BJ (cell line): ENCODE measurements at places on chromosomes 2 and 18.

GRCh38 chr2:4745056-4745991, 946.9 kb upstream of the SOX11 start:
- no peak for DNase-seq

DNA sequence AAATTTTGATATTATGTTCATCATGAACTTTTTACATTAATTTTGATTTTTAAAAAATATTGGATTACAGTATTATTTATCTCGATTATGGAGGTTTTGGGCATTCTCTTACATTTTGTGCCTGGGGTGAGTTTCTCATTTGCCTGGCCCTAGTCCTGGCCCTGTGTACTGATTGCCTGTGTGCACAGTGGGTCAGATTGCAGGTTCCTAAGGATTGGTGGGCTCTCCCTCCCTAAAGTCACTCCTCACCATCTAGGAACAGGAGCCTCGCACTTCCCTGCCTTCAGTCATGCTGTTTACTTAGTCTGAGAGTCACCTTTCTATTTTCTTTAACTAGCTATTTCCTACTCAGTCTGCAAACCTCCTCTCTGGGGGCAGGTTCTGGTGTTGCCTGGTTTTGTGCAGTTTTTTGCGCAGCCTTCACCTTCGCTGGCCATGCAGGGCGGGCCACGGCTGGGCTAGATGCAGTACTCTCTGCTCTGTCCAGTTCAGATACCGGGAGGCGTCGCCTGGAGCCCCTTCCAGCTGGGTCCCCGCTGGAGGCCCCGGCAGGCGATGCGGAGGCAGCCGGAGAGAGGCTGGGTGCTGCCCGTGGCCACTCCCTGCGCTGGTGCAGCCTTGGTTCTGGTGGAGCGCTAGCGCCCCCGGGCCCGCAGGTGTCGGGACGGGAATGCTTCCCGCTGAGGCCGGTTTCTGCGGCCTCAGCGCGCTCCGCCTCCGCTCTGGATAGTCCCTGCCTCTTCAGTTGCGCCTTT, 23.3 kb upstream of the MC5R start:
- DNase-seq: no peak

DNA sequence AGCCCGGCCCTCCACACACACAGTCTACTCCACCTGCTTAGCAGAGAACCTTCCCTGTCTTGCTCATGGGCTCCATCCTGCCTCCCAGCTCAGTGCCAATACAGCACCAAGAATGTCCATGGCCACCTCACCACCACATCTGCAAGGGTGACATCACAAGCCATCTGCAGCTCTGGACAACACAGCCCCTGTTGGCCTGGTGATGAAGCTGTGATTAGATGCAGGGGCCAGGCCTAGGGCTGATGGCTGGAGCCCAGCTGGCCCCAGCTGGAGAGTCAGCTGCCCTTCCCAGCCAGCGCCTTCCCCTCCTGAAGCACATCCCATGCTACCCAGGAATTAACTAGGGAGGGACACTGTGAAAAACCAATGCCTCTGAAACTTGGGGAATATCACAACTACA, 91.1 kb downstream of the TTC32 start:
- DNase-seq: no peak

- no peak for DNase-seq
Observed at GRCh38 chr2:174438146-174438886, 42.8 kb downstream of the SCRN3 start.

DNA sequence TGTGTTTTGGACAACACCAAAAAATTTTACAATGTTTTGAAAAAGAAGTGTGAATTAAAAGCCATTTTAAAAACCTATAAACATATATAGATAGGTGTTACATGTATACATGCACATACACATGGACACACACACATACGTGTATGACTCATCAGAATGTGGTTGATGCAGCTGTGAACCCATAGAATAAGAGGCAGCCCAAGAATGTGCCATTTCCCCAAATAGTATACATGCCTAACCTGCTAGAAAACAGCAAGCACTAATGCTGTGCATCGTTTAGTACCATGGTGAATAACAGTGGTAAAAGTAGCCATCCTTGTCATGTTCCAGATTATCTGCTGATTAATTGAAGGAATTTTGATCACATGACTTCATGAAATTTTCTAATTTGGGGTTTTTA, 149.0 kb downstream of the DSEL start:
- DNase-seq: no peak

GRCh38 chr2:210399440-210400041, 77.0 kb downstream of the LANCL1 start:
- no peak for DNase-seq

- DNase-seq: no peak
Observed at GRCh38 chr2:162232671-162233070, 10.6 kb downstream of the FAP start.

DNA sequence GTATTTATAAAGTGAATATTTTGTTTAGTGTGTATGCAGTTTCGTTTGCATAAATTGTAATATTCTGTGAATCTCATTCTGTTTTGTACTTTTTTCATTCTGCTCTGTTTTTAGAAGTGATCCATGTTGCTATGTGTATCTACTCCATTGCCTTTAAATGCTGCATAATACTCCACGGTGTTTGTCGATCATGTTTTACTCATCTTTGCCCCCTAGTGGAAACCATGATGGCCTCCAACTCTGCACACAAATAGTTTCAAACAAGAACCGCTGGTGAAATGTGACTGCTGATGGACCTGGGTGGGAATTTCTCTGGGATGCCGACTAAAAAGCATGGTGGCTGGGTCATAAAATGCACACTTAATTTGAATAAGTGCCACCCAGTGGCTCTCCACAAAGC, 32.0 kb upstream of the SKOR2 start:
- no peak for DNase-seq

- no peak for DNase-seq
Observed at GRCh38 chr2:224442071-224442967, 40.4 kb upstream of the FAM124B start.

- DNase-seq: no peak
Observed at GRCh38 chr2:68318914-68319397, 793 bp downstream of the CNRIP1 start.

GRCh38 chr2:36818542-36818941, 122.0 kb downstream of the VIT start:
- DNase-seq: no peak

- no peak for DNase-seq
Observed at GRCh38 chr2:173353556-173353955, 1.1 kb upstream of the CDCA7 start.

DNA sequence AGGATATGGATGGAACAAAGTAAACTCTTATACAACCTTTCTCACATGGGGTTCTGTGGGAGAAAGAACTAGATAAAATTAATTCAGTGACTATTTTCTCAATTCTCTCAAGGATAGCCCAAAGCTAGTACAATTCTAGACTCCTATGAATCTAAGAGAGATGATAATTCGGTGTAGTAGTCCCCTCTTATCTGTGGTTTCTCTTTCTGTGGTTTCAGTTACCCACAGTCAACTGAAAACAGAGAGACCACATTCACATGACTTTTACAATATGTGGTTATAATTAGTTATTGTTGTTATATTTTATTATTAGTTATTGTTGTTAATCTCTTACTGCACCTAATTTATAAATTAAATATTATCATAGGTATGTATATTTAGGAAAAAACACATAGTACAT, 53.5 kb upstream of the C2orf15 start:
- no peak for DNase-seq

DNA sequence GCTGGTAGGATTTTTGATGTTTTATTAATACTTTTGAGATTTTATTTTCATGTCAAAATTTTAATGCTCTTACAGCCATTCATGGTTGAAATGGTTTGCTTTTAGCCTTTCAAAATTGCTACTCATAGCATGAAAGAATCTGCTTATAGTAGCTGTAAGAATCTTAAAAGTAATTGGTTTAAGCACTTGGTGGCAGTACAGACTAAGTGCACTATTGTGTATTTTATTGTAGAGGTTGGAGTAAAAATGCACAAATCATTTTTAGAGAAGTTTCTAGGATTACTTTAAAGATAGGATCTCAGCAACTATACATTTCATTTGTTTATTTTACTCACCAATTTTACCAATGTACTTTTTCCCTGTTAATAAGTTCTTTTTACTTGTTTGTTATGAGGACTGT, 205.8 kb downstream of the SPAG16 start:
- no peak for DNase-seq

- DNase-seq: no peak
Observed at GRCh38 chr2:48812416-48812815, 56.9 kb upstream of the LHCGR start.

DNA sequence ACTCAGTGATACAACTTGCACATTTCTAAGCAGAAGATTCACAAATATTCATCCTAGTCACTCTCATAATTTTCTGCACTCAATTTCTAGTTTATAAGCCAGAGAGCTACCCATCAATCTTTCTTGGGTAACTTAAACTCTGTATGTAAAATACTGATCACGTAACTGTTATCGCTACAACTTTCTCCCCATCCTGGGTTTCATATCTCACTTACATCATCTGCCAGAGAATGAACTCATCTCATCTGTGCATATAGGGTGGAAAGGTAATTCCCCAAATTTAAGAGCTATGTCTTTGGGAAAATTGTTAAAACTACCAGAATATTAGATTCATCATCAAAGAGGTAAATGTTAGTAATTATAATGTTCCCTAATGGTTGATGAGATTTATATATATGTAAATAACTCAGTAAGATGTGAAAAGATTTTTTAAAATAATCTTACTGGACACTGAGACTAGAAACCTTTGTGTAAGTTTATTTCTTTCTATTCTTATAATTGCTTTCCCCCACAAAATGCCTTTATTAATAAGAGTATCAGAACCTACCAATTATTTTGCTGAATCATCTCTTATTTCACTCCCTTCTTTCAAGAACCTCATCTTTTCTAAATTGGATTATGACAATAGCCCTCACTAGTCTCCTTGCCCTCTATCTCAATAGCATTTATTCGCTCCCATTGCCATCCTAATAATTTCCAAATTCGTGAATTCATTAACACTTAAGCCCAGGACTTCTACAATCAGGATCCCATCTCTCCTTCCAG, 729.0 kb downstream of the EPHA4 start:
- DNase-seq: no peak

- DNase-seq: no peak
Observed at GRCh38 chr2:170999654-171000053, 70.6 kb downstream of the GORASP2 start.

DNA sequence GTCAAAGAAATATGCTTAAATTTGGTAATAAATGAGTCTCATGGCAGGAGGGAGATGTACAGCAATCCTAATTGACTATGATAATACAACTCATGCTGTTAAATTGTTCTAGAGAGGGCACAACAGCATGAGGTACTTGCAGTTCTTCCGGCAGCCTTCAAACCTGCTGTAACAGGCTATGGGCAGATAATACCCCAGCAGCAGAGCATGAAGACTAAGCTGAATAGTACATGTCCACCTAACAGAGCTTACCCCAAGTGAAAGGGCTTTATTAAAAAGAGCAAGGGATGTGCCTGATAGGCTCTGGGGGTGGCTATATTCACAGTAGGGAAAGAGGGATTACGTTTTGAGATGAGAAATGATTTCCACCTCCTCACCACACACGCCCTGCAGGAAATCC, 28.9 kb downstream of the MRO start:
- no peak for DNase-seq

DNA sequence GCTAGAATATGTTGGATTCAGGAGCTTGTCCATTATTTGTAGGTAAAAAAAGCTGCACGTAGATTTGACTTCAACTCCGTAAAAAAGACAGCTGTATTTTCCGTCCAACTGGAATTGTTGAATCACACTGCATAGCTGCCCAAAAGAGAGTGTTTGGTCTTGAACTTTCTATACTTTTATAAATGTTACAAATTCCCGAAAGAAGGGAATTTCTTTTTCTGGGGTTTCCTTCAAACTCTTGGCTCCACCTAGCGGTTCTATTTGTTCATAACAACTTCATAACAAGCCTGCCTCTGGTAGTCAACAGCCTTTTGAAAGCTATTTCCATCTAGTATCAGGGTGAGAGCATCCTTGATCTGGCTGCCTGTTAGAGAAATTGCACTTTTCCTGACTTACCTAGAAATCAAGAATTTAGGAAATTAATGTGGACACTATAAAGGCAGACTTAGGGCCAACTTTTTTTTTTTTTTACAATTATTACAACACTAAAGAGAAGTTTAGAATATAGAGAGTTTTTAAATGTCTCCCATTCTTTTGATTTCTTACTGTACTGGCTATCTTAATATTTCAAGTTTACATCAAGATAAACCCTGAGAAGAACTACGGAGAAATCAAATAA, 48.1 kb downstream of the TMEM185B start:
- DNase-seq: peak; percentile 2

GRCh38 chr18:43077510-43078308, 37.8 kb downstream of the RIT2 start:
- DNase-seq: no peak

DNA sequence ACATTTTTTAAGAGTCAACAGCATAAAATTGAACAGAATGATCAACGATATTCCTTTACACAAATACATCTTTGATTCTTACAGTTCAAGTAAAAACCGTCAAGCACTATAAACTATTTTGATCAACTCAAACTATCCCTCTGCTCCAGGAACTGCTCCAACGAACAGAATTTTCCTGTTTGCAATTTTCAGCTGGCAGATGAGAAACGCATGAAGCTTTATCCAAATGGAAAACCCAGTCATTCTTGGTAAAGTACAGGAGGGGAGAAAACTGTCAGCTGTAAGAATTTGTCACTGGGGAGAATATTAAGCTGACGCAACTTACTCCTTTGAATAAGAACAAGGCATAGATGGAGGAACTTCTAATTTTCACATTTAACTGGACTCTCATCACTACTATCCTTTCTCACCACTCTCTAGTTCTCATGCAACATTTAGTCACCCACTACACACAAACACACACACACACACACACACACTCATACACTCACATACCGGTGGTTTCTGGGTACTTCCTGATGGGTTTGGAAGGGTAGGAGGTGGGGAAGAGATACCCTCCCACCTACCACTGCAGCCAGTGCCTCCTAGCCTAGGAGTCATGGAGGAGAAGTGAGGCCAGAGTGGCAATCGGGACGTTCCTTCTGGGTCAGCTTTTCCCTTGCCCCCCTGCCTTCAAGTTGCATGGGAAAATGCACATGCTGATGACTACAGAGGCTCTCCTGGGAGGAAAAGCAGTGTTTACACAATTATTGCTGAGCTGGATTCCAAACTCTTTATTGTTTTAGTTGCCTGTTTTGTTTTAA, 54.0 kb upstream of the SPATS2L start:
- DNase-seq: peak; percentile 76
